Stimulated activated naive CD4-positive, alpha-beta T cell treated with Interleukin-2 at 50 U/mL for 16 hours (primary cell): ENCODE measurements at places on chromosomes 13 and 19.
A peak's percentile ranks its signal among the peaks of the same experiment; 100 is the strongest.

DNA sequence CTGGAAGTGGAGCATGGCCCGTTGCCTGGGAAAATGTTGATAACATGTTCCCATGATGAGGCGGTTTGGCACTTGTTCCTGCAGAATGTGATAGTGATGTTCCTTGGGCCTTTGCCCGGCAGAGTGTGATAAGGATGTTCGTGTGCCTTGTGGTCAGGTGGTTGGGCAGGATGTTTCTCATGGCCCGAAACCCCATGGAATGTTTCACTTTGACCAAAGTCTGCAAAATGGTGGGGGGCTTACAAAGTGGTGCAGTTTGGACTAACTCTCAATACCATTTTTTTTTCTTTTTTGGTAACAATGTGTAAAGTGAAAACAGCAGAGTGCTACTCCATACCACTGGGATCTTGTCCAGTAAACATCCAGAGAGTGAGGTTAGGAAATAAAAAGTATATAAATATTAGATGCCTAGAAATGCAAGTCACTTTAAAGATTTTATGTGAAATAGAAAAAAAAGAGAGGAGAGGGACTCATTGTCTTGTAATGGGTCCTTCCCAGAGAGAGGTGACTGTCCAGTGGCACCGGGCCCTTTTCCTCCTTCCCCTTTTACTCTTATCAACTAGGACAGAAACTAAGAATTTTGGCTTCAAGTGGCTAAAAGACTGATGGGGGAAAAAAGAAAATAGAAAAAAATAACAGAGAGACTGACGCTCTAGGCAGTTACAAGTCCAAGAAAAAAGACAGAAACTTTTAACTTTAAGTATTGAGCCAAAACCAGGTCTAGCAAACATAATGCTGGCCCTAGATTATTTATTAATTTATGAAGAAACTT is 5.7 kb downstream of the FPR3 start:
- DNase-seq = no peak

DNA sequence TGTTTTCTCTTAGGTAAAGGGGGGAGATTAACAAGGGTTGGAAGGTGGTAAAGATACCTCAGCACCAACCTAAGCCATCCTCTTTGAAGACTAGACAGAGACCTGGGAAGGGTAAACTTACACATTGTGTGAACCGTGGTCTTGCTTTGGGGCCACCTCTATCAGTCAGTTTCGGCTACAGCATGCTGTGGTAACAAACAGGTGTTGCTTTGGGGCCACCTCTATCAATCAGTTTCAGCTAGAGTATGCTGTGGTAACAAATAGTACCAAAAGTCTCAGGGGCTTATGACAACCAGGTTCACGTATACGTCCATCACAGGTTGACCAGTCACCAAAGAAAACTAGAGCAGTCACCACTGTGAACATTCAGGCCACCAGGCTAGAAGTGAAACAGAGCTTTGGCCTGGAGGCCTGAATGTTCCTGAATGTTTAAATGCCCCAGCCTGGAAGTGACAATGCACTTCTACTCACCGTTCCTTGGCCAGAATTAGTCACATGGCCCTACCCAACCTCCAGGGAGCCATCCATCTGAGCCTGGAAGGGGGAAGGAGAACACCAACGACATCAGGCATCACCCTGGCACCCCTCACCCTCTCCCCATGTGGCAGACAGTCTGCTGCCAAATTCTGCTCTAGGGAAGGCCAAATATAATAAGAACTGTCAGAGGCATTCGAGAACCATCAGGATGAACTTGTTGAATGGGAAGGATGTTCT is 3.8 kb downstream of the FXYD7 start:
- DNase-seq = no peak

- no peak for DNase-seq
These were observed 34.1 kb downstream of the DLEU7 start for GRCh38 chr13:50809133-50810090.

- no peak for DNase-seq
These were observed 1210.7 kb upstream of the PCDH9 start for GRCh38 chr13:68440874-68441273.

DNA sequence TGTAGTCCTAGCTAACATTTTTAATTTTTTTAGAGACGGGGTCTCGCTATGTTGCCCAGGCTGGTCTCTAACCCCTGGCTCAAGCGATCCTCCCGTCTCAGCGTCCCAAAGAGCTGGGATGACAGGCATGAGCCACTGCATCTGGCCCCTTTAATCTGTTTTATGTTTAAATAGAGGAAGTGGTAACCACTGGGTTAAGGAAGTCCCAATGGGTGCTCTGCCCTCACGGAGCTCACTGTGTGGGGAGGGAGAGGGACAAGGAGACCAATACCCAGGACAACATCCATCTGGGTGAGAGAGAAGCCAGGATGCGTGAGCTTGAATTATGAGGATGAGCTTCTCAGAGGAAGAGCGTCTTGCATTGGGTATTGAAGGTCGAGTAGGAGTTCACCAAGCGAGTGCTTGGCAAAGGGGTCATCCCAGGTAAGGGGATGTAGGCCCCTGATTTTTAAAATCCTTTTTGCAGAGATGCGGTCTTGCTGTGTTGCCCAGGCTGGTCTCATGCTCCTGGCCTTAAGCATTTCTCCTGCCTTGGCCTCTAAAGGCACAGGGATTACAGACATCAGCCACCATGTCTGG is 13.8 kb downstream of the YJU2 start:
- no peak for DNase-seq

DNA sequence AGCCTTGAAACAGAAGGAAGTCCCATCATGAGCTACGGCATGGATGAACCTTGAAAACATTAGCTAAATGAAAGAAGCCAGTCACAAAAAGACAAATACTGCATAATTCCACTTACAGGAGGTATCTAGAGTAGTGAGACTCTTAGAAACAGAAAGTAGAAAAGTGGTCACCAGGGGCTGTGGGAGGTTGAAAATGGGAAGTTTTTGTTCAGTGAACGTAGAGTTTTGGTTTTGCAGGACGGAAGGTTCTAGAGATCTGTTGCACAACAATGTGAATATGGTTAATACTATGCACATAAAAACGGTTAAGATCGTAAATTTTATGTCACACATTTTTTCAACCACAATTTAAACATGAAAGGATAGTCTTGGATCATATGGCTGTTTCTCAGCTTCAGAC is 11.9 kb upstream of the SLC10A2 start:
- DNase-seq = no peak

GRCh38 chr13:109785141-109785891 is 1.1 kb downstream of the IRS2 start:
- DNase-seq = peak; percentile 11

DNA sequence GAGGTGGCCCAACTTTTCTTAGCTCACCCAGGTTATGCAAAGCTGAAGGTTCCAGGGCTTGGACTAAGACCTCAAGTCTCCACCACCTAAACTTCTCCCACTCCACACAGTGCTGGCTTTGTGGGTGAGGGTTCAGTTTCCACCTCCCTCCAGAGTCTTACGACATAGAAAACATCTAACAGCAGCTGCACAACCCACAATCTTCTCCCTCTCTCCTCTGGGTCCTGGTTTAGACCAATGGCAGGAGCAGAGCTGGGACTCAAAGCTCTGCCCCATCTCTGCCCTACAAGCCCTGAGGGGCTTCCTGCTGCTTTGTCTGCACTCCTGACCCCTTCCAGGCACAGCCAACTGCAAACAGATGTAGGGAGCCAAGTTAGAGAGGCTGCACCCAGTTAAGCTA is 16.0 kb downstream of the IRGC start:
- DNase-seq = no peak

GRCh38 chr13:102968572-102969228 is 97.5 kb downstream of the SLC10A2 start:
- no peak for DNase-seq

- peak; percentile 80 for DNase-seq
These were observed at the start of gene MAP3K10 for GRCh38 chr19:40190891-40191835. Gene MAP3K10, plus strand, starts transcription at chr19:40191426. Its CDS starts 606 bp downstream, at chr19:40192032.

- DNase-seq = no peak
These were observed 214.7 kb downstream of the SLITRK1 start for GRCh38 chr13:83667606-83668005.

GRCh38 chr13:32134241-32135055 is 102.9 kb downstream of the FRY start:
- no peak for DNase-seq

- no peak for DNase-seq
These were observed 722.1 kb downstream of the LIG4 start for GRCh38 chr13:107493266-107493665.

DNA sequence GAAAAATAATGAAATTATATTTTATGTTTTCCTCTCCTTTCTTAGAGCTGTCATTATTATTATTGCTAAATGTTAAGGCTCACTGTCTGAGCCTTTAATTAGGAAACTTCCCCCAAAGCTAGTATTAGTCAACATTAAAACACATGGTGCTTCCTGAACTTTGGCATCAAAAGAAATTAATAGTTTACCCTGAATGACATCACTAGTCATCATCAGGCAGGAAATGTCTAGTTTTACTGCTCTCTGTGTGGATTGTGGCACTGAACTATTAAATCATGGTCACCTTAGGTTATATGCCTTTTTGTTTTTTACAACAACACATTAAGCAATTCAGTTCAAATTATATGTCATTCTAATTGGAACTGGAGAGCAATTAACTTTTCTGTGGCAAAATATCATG is 595.5 kb downstream of the SLITRK1 start:
- DNase-seq = no peak

DNA sequence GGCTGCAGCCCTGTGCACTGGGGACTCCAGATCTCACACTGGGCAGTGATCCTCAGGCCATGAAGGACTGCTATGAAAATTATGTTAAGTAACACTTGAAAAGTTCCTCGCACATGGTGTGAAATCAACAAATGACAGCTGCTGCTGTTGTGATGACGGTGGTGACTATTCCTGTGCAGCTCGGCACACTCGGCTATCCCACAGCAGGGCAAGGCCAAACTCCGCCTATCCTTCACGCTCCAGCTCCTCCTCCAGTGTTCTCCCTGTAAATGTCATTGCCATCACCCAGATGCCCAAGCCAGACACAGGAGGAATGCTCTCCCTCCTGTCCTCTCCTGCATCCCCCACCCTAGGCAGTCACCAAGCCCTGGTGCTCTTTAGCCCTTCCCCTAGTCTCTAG is 31.3 kb downstream of the GRIK5 start:
- no peak for DNase-seq

- no peak for DNase-seq
These were observed 41.6 kb downstream of the IFT88 start for GRCh38 chr13:20608438-20609020.

DNA sequence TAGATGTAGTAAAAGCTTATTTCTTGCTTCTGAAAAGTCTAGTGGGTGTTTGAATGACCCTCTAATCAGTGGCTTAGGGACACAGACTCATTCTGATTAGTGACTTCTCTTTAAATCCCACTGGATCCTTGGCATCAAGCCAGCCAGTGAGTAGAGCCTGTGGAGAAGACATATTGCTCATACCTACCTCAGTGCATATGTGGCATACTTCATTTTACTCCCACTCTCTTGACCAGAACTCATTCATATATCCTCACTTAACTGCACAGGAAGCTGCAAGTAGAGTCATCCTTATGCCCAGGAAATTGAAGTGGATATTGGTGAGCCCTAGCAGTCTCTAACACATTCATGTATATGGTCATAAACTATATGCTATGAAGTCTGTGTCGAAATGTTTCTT is 148.3 kb downstream of the PDS5B start:
- DNase-seq = no peak

GRCh38 chr19:40807147-40808020 is 8.4 kb downstream of the EGLN2 start:
- no peak for DNase-seq

- no peak for DNase-seq
These were observed 6.8 kb downstream of the PTPRS start for GRCh38 chr19:5333581-5334365.

DNA sequence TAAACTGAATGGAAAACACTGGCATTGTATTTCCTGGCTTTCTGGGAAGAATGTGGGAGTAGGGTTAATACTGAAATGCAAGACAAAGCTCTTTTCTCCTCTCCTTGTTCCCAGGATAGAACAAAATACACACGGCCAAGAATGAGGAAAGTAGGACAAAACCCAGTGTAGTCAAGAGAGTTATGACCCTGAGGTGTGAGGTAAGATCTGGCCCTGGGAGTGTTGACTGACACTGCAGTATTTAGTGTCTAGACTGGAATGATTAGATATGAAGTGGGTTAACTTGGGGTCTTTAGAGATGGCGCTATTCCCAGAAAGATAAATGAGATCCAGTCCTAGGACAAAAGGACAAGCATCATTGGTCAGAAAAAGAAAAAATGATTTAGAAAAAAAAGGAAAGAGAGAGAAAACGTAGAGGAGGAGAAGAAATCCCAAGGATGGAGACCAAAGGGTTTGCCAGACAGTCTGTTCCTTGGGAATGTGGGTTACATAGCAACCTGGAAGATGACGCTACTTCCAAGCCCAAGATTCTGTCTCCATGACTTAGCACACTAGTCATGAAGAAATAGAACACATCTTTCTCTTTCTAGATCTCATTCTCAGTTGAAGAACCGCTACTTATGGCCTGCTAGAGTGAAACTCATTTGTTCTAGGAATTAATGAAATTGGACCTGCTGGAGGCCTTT is 543.6 kb upstream of the GPC6 start:
- no peak for DNase-seq

DNA sequence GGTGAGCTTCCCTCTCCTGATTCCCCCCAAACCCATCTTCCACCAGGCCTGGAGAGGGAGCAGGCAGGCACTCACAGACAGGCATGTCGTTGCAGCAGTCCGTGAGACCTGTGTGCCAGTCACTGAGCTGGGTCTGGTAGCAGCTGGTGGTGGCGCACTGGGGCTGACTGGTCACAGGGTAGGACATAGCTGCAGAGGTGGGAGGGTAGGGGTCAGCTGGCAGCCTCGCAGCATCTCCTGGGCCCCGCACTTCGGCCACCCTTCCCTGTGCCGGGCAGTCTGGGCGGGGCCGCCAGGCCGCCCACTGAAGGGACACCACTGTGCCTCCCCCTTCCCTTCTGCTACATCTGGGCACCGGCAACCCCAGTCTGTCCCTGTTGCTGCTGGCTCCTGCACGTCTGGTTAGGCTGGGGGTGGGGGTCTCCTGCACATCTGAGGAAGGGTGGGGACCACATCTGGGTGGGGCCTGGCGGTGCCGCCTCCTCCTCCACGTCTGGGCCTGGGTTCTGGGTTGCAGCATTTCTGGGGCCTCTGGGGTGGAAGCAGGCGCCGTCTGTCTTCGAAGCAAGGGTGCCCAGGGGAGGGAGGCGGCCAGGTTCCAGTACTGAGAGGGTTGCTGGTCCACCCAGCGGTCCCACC is 1.1 kb downstream of the CNFN start:
- no peak for DNase-seq

GRCh38 chr13:47661076-47661475 is 340.0 kb downstream of the SUCLA2 start:
- DNase-seq = no peak
